ENCODE measurements at places on chromosomes 7 and 10.

DNA sequence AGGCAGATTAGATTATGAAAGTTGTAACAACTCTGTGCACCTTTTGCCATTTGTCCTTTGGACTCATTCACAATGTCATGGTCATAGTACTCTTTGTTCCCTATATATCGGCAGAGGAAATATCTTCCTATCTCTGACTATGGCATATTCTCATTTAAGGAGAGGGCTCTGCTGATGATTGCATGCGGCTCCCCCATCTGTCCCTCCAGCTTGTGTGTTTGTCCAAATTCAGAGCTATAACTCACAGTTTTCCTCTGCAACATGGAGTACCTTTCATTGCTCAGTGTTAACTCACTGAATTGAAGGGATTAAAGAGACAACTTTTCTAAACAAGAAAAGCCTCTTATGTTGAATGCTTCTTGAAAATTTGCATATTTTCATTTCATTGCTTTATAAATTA, 145.5 kb downstream of the OTUD1 start:
- no peak for DNase-seq

DNA sequence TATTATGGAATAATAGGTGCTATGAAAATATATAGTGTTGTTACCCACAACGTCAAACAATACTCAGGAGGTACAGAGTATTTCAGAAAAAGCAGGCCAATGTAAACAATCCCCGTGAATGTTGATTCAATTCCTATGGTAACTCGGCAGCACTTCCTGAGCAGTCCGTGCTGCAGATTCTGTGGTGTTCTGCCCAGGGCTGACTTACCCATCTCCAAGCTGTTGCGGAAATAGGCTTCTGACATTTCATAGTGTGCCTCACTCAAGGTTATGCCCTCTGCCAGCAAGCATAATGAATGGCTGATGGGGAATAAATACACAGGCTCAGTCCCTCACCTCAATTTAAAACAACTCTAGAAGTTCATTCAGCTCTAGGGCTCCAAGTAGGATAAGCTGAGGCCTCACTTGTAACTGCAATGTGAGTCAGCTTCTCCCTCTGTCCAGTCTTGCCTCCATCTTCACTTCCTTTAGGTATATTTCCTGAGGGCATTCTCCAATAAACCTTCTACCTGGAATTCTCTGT, 177.6 kb downstream of the GNAI1 start:
- DNase-seq: no peak

GRCh38 chr10:72162978-72163377, 52.8 kb upstream of the ANAPC16 start:
- DNase-seq: no peak

DNA sequence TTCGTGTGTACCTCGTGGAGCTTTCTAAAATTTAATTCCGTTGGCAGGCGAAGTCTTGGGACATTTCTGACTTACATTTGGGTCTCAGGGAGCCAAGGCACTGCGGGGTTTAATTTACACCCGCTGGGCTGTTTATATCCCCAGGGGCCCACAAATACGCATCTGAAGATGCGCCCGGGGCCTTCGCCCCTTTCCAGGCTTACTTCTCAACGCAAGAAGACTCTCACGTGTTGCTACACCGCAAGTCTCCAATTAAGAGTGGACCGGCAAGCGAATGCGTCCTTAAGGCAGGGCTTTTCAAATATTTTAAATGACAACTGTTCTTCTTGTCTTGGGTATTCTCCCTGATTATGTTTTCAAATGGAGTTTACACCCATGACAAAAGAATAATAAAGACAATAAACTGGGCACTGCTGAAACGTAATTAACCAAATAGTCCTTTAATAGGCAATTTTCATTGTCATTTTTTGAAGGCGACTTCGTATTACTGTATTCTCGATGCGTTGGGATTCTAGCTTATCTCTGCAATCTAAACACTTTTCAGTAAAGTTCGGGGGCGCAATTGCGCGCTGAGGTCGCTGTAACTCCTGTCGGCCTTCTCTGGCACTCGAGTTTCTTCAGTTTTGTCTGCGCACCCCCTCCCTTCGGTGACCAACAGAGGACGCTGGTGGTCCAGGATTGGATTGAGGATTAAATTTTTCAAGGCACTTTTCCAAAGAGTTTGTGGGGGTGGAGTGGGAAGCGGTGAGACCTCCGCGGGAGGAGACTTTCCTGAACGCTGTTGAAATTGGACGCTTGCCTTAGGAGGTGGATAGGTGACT, 837 bp upstream of the IGFBP3 start:
- DNase-seq: no peak

DNA sequence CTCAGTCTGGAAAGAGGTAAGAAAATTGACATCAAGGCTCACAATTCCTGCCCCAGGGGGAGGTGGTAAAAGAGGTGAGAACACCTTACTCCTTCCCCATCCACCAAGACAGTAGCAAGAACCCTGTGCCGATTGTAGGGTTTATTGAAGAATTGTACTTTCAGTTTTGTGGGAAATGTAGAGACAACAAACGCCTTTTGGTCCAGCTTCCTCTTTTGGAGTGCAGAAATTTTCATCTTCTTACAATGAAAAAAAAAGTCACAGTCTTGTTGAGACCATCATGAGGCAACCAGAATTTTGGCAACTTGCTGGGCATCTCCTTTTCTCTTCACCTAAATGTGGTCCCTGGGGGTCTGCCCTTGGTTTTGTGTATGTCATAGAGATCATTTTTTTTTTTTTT, 217.7 kb downstream of the TMEM178B start:
- no peak for DNase-seq

GRCh38 chr10:18158773-18159265, 18.6 kb downstream of the CACNB2 start:
- DNase-seq: no peak

Measured in stimulated activated CD4-positive, alpha-beta T cell treated with anti-CD3 and anti-CD28 coated beads, TNF-alpha, amount 100 ng/mL, for 1 hour (primary cell).